HuH-7 (cell line): ENCODE measurements at places on chromosomes 12 and 14.

DNA sequence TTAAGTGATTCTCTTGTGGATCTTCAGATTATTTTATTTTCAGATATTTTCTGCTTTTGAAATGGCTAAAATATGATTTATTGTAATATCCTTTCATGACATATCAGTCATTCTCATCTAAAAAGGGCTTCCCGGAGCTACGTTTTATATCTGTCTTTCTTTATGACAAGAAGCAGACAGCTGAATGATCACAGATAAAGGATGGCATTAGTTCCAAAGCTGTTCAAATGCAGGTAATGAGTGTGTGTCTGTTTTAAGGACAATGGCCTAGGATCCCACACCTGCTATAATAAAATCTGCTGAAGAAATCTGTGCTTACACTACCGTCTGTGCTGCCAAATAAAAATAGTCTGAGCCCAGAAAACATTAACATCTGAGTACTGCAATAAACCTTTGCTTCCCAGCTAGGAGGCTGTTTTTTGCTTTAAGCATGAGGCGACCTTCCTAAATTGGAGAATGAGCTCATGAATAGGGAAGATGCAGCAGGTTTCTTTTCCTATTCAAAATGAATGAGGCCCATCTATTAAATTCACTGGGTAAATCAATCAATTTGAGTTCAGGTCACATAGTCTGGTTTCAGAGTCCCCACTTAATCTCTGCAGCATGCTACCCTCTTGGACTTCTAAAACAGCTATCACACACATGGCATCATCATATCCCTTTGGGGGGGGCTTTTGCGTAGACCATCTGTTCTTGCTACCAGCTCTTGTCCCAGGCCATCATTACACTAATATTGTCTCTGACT is 498.5 kb downstream of the NELL2 start:
- no peak for DNase-seq

GRCh38 chr12:48988030-48988649 is 10.0 kb downstream of the WNT1 start:
- peak; percentile 94 for DNase-seq

DNA sequence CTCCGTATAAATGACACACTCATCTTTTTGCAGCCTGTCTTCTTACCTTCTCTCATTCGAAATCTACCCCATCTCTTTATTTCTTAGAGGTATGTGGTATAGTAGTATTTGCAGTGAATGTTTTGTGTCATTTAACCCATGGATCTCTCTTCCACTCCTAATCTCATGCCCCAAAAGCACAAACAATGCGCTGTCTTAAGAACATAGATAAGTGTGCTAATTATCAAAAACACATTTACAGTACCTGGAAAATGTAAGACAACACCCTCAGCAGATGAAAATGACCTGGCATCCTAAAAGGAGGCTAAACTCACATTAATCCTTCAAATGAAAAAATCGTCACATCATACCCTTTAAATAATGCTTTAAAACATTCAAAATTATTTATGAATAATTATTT is 10.7 kb downstream of the USP15 start:
- no peak for DNase-seq

DNA sequence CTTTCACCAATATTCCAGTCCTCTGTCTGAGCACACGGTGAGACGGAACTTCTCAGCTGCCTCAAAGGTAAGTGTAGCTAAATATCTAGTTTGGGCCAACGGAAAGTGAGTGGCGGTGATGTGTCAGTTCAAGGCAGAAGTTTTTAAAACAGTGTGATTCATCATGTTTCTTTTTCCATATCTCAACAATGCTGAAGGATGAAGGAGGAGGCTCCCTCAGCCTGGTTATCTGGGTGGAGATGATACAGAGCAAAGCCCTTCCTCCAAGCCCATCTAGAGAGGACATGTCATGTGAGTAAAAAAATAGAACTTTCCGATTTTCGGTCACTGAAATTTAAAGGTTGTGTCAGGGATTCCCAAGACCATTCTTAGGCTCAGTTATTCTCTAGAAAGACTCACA is 13.1 kb upstream of the ANP32D start:
- no peak for DNase-seq

DNA sequence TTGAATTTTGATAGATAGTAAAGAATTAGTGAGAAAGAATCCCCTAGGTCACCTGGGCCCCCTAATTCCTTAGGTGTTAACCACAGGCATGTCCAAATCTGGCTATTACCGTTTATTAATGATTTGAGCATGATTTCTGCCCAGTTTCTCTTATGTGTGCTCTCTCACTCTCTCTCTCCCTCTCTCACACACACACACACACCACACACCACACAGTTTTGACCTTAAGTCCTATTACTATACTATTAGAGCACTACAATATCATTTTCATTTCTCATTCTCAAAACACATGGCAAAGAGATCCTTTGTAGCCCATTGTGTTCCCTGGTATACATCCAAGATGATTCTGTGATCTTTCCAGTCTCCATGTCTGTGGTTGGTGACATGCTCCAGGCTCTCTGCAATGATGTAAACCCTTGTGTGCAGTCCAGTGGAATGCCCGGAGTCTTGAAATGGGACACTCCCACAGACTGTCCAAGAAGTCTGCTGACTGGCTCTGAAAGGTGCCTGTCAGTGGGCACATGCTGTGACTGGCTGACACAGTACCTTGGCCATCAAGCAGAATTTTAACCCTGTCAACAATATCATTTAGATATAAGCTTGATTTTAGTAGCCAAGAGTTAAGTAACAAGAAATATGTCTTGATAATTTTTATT is 96.2 kb downstream of the FIGNL2 start:
- DNase-seq: no peak

DNA sequence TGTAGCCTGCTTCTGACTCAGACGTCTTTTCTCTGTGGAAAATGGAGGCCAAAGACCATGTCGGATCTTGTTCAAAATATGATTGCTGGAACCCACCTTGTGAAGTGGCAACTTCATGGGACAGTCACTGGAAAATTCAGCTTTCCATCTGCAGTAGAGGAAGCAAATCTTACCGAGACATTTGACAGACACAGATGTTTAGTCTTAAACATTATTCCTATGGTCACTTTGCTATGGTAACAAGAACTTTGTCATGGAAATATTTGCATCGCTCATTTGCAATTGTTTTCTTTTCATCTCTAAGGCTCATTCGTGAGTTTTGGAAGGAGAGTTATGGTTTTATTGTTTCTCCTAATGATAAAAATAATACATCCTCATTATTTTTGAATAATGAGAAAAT is 98.3 kb upstream of the HIF1A start:
- DNase-seq: no peak

DNA sequence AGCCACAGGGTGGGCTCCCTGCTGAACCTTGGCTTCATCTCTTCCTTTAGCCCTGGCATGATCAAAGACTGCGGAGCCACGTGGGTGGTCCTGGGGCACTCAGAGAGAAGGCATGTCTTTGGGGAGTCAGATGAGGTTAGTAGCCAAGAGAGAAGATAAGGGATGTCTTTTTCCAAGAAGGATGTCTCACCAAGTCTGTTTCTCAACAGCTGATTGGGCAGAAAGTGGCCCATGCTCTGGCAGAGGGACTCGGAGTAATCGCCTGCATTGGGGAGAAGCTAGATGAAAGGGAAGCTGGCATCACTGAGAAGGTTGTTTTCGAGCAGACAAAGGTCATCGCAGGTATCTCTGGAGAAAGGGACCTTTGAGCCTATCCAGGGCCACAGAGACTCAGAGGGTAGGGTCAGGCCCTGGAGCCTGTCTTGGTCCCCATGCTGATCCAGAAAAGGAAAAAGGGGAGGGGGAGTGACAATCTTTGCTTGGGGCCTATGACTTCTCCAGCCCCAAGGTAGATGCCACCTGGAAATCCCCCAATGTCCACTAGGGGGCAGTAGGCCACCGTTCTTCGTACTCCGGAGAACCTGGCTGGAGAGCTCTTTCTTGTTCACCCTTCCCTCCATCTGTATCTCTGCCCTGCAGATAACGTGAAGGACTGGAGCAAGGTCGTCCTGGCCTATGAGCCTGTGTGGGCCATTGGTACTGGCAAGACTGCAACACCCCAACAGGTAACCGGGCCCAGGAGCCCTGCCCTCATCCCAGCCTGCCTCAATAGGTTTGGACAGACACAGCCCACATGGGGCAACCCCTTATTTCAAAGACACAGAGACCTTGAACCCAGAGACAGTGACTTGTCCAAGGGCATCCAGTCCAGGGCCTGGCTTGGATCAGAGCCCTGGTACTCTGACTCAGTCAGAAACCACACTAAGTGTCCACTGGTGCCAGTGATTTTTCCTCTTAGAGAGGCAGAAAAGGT is 2.0 kb downstream of the TPI1 start:
- peak; percentile 85 for DNase-seq

DNA sequence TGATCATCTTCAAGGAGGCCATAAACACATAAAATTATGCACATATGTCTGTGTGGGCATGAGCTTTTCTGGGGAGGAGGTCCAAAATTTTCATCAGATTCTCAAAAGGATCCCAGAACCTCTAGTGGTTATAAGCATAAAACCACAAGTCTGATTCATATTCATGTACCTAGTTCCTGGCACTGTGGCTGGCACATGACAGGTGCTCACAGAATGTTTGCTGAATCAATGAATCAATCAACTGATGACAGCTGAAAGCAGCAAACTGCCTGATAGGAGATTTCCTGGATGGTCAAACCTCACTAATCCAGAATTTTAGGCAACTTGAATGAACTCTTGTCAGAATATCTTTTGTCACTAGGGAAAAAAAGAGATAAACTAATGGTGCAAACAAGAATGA is 13.5 kb upstream of the CMKLR1 start:
- no peak for DNase-seq

- DNase-seq: no peak
Measured at GRCh38 chr14:101219896-101220703, 316.6 kb upstream of the RTL1 start.

GRCh38 chr14:66038618-66039017 is 447.6 kb upstream of the CCDC196 start:
- DNase-seq: peak; percentile 11

GRCh38 chr14:93784878-93785277 is 3.4 kb downstream of the PRIMA1 start:
- no peak for DNase-seq

GRCh38 chr14:58832095-58832521 is 194.3 kb downstream of the DACT1 start:
- no peak for DNase-seq

- DNase-seq: peak; percentile 53
Measured at GRCh38 chr12:109764123-109764522, 50.5 kb downstream of the FAM222A start.

DNA sequence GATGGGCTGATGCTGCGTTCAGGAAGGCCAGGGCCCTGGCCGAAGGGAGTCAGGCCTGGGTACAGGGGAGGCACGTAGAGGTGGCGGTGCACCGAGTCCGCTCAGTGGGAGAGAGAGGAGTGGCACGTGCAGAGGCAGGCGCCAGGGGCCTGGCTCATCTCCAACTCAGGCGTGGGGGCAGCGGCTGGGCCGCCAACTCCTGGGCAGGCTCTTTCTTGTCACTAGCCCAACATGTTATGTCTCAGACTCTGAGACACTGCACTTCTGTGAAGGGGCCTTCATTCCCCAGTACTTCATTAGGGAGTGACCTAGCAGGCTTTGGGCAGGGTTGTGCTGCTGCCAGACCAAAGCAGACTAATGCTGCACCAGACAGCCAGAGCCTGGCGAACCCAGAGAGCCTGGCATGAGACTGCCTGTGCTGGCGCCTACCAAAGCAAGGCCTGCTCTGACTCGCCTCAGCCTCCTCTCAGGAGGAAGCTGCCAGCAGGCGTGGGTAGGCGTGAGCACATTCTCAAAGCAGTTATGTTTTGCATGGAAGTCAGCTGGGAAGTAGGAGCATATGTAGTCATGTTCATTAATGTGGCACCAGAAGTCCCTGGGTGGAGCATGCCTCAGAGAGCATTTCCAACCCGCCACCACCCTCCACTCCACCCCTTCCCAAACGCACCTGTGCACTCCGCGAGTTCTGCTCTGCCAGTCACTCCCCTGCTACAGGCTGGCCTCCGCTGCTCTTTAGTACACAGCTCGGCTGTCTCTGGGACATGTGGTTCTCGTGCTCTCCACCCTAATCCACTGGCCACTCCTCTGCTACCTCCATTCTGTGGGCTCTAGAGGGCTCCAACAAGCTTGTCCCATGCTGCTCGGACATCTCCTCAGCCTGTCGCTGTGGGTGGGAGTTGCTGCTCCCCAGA is 9.7 kb downstream of the CKB start:
- no peak for DNase-seq

DNA sequence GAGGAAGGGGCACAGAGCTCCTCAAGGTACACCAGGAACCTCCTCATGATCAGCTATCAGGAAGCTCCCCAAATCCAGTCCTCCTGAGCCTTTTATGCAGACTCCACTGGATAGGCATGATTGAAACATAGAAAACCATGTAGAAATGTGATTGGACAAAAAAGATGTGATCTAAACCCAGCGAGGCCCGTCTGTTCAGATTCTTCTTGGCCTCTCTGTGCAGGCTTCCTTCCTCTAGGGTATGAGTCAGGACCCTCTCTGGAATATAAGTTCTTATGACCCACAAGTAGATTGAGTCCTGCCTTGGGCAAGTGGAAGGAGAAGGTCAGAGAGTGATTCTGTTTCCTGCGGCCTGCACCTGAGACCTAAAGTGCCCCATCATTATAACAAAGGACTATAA is 166.3 kb downstream of the PHLDA1 start:
- no peak for DNase-seq

GRCh38 chr12:12510141-12510540 is 52.5 kb downstream of the DUSP16 start:
- DNase-seq: no peak

- DNase-seq: no peak
Measured at GRCh38 chr12:23350808-23351207, 598.7 kb downstream of the SOX5 start.

DNA sequence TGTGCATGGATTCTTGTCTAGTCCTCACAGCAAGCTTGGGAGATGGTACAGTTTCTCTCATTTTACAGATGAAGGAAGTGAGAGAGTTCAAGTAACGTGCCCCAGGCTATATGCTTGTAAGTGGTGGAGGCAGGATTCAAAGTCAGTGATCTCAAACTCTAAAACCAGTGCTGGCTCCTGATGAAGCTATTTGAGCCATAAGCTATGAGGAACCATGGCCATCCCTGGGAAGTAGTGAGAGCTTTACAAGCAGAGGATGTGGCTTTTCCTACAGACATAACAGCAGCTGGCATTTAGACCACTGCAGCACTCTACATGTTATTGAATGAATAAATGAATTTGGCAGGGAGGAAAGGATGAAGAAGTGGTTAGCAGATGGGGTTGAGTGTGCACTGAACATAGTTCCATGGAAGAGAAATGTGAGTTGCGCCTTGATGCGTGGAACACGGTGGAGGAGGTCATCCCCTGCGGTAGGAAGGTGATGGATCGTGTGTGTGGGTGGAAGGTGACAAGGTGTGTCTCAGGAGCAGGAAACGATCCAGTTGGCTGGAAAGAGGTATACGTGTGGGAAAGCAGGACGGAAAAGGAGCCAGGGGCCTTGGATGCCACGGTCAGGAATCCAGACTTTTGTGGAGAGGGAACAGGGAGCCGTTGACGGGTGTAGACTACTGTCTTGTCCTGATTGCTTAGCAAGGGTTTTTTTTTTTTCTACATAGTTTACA is 65.2 kb downstream of the RFX4 start:
- no peak for DNase-seq
